Cortex of kidney (tissue), 1 donor: ENCODE measurements at places on chromosomes 11 and 22.

DNA sequence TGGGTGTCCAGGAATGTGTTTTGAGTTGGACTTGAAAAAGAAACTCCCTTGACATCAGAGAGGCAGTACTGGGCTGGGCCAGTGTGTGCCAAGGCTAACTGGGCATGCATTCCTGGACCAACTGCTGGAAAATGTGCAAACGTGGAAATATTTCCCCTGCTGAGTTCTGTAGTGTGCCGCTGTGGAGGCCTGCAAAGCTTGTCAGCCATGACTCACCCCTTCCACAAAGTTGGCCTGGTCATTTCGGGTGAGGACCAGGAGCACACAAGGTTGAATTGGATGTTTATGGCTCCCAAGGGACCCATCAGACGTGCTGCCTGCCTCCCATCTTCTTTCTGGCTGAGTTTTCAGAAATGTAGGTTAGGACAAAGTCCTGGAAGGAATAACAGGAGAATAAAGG is 513.1 kb downstream of the MIAT start:
- DNase-seq: no peak

- DNase-seq: no peak
These were observed 20.4 kb downstream of the RSPH14 start for GRCh38 chr22:23121424-23121823.

DNA sequence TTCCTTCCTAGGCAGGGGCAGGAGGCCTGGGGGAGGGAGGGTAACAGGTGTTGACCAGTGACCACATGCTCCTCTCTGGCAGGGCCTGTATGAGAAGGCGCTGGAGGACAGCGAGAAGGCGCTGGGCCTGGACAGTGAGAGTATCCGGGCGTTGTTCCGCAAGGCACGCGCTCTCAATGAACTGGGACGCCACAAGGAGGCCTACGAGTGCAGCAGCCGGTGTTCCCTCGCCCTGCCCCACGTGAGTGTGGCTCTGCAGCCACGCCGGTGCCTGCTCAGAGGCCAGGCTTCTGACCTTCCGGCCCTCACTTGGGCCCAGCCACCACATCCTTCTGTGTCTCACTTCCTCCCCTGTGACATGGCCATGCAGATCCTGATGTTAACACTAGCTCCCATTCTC is 25.8 kb downstream of the ZC3H7B start:
- DNase-seq: no peak

DNA sequence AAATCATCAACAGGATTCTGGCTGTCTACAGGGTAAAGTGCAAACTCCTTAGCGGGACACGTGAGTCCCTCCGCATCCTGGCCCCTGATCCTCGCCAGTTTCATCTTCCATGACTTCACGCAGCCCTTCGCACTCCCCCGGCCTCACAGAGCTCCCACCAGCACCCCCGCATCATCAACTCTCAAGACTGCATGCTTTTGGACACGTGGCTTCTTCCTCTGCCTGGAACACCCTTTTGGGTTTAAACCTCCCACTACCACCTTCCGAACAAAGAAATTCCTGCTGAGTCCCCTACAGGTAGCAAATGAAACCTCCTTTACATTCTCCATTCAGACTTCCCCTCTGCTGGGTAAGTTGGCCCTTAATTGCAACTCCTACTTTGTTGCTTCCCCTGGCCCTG is 12.6 kb upstream of the EIF3M start:
- no peak for DNase-seq

DNA sequence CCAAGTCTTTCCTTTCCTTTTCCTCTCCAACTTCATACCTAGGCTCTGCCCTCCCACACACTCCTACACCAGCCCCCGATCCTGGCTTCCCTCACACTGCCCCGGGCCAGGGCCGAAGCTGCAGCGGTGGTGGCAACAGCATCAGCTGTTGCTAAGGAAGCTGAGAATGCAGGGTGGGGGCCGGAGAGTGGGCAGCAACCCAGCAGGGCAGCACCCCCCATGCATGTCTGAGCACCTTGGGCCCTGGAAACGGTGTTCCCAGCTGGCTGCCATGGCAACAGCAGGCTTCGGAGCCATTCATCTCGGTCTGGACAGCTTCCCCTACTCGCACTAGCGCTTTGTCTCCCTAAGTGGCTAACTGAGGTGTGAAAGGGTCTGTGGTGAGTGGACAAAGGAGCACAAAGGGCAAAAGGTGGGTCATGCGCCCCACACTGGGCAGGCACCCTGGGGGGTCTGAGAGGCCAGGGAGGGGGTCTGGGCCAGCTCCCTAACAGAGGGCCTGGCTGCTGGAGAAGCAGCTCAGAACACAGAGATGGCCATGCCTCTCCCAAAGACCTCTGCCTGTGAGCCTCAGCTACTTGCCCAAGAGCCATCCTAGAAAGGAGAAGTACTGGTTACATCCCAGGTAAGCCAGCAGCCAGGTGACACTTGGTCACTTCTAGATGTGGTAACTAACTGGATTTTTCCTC is 42.1 kb upstream of the JAM3 start:
- DNase-seq: no peak

- DNase-seq: no peak
These were observed 9.5 kb downstream of the GNB1L start for GRCh38 chr22:19845054-19845722.

- DNase-seq: no peak
These were observed 115.0 kb downstream of the MN1 start for GRCh38 chr22:27686534-27686933.

- DNase-seq: no peak
These were observed 410.7 kb downstream of the MIAT start for GRCh38 chr22:27068121-27068520.

- DNase-seq: no peak
These were observed 27.3 kb downstream of the FAM118A start for GRCh38 chr22:45336971-45337431.

DNA sequence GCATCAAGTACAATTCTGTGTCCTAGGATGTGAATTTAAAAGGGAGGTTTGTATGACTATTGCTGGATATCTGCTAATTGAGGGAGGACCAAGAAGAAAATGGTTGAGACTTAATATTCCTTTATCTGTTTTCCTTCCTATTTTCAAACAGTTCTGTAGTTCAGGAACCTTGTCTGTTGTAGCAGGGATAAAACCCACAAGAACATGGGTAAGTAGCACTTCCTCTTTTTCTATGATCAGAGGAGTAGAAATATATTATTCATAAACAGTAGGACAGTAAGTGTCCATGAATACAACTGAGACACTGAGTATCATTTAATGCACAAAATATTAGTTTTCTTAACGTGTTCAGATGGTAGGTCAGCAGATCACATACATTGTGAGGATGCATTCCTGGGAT is 7.6 kb downstream of the MS4A3 start:
- no peak for DNase-seq

- no peak for DNase-seq
These were observed 53.1 kb downstream of the PDE2A start for GRCh38 chr11:72621008-72621610.

DNA sequence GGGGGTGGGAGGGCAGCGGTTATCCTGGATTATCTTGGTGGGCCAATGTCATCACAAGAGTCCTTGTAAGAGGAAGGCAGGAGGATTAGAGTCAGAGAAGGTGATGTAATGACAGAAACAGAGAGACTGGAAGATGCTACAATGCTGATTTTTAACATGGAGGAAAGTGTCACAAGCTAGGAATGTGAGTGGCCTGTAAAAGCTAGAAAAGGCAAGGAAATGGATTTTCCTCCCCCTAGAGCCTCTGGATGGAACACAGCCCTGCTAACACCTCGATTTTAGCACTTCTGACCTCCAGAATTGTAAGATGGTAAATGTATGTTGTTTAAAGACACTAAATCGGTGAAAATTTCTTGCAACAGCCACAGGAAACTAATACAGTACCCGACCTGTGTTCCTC is 109.3 kb downstream of the MN1 start:
- no peak for DNase-seq

GRCh38 chr11:68828957-68829356 is 12.8 kb downstream of the CPT1A start:
- no peak for DNase-seq

DNA sequence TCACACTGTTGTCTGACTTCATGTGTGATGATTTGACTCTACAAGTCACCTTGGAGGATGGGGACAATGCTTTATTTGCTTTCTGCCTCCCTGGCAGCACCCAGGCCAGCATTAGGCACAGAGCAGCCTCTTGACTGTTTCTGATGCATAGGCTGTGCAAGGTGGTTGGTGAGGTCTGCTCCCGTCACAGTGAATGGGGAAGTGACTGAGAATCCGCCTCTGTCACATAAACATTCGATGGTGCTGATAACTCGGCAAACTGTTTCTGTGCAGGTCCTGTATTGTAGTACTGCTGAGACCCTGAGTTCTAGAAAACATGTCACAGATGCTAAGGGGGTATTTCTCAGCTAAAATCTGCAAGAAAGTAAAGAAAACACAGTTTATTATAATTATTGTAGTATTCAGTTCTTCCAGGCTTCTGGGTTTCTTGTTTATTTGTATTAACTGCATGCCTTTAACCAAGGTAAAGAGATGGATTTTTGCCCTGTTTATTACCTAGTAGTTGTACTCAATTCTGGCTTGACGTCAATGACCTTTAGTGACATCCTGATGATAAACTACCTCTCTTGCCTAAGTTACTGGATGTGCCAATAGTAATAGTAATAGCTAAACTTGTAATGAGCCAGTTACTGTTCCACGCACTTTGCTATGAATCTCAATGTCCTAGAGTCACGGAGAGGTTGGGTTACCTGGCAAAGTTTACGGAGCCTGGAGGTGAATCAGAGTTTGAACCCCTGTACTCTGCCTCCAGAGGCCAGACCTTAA is 24.8 kb upstream of the RCN1 start:
- no peak for DNase-seq

DNA sequence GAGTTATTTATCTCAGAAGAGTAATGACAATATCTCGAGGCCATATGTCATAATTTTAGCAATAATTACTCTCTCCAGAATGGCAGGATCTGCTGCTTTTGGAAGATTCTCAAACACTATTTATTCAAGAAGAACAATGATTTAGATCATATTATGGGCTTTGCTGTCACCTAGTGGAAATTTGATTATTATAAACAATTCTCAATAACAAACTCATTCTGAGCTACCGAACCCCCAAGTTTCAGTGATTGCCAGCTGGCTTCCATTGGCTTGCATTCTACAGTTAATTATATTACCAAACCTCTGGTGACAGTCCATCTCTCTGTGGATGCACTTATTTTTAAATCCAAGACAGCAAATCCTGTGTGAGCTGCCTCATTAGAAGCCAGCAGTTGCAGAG is 27.9 kb upstream of the SLC36A4 start:
- no peak for DNase-seq

DNA sequence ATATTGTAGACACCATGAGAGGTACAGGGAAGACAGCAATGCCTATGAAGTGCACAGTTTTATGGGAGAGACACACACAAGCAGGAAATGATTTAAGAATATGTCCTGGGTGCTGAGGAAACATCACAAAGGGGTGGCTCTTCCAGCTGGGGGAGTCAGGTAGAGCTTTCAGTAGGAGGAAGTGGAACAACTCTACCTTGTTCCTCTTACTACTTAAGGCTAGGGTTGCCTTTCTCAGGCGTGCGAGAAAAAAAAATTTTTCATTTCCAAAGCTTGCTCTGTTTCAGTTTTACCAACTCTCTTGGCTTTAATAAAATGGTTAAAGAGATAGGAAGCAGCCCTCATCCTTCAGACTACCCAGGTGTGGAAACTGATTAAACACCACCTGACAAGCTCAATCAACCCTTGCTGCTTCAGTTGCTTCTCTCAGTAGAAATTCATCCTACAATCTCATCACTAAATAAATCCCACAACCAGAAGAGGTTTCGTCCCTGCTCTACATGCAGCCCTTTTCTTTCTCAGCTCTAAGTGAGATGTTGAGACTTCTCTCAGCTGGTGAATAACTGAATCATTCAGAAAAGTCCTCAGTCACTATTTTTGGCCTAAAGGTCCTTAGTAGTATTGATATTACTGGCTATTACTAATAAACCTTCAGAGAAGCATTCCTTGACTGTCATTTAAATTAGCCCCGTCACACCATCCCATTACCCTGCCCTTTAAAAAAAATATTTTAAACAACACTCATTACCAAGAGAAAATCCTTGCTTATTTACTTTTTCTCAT is 5.9 kb downstream of the ABTB2 start:
- DNase-seq: no peak

DNA sequence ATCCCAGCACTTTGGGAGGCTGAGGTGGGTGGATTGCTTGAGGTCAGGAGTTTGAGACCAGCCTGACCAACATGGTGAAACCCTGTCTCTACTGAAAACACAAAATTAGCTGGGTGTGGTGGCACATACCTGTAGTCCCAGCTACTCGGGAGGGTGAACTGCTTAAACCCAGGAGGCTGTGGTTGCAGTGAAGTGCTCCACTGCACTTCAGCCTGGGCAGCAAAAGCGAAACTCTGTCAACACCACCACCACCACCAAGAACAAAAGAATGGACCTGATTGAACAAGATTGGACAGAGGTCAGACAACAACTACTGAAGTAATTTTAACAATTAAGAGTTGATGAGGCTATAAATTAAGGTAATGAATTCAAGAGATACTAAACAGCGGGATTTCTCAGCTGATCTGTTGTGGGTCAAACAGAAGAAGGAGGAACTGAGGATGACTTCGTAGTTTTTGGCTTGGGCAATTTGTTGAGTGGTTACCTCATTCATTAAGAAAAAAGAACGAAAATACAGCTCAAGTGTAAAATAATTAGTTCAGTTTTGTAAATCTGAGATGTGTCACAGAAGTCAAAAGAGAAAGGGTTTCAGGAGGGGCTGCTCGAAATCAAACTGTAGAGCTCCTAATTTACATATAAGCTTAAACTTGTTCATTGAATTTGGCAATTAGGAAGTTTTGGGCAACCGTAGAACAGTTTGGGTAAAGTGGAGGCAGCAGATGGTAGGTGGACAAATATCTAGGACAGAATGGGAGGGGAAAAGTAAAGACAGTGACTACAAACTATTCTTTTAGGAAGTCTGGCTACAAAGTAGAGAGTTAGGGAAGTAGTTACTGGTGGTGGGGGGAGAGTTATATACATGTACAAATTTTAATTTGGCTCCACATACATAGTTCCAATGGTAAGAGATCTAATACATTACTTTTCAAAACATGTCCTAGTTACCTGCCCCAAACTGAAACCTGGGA is 4.5 kb downstream of the IL18 start:
- no peak for DNase-seq

DNA sequence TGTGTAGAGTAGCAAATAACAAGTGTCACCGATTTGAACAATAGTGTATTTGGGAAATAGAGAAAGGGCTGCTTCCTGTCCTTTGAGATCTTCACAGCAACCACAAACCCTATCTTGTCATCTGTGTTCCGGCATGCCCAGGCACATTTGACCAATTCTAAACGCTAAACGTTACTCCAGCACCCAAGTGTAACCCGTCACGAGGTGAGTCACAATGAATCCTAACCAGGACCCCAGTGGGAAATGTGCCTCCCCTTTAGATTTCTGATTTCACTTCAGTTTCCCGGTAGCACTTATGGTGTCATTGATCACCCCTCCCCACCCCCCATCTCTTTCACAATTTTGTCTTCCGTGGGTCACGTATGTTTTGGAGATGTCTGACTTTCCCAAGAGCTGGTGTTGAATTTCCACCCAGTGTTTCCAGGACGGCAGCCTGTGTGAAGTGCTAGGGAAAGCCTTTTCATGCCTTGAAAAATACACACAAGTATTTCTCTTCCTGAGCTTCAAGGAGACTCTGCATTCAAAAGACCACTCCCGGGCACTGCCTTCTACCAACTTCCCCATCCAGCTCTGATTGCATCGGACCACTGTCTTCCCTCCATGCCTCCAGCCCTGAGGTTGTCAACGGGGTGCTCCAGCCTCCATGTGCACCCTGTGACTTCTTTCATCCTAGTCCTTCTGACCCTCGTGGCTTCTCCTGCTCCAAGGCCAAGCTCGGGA is 10.5 kb upstream of the C11orf24 start:
- DNase-seq: no peak
